BJ (cell line): ENCODE measurements at places on chromosomes 16 and 17. TPM values are rescaled to one million over a fixed set of nuclear protein-coding genes. Genes with fewer than 3 reads are reported as not detected.

The ABHD15 gene
- polyA plus RNA-seq, result 5.2 and 5.8 TPM in 2 replicates

The MYH3 gene
- polyA plus RNA-seq, result 1.3 and 1.8 TPM in 2 replicates

The CACNG5 gene
- not detected in 2 replicates for polyA plus RNA-seq

DNA sequence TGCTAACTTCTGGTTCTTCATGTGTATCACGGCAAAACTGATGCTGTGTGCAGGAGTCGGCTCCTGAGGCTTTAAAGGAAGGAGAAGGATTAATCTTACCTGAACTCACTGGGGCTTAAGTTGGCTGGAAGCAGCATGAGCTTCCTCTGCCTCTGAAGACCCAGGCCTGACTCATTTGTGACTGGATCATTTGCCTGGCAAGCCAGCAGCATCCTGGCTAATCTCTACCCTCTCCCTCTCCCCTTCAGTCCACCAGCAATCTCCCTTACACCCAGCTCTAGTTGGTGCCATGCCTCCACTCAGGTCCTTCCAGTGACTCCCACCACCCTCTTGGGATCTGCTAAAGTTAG is 150.3 kb downstream of the IRX3 start:
- no peak for DNase-seq
